HT-29 (cell line): ENCODE measurements at places on chromosomes 2 and 18.

DNA sequence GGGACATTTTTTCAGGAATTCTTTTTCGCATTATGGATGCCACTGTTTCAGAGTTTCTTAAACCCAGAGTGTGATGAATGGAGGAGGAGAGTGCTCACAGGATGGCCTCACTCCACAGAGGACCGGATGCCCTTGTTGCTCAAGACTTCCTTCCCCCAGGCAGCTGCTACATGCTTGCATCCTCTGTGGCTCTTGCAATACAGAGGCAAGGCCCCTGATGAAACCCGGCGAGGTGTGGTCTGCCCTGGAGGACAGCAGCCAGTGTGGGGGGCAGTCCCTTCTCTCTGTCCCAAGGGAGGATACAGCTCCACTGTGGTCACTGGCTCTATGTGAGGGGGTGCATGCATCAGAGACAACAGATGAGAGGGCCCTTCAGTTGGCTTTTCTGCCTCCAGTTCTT lies 109.6 kb downstream of the SH3RF3 start:
- DNase-seq, result no peak

DNA sequence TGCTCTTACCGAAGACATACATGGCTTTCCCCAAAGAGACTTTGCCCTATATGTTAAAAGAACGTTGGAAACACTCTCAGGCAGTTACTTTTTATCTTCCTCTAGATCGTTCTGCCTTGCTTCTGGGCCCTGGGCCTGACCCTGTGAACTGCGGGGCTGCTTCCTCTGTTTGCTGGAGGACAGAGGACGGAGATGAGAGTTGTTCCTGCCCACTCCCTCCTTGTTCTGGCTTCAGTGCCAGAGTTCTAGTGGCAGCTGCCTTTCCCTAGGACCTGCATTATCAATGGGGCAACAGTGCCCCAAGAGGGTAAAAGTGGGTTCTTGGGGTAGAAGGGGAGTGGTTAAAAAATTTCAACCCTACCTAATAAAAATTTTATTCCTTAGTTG lies 6.5 kb upstream of the FN1 start:
- no peak for DNase-seq

- DNase-seq, result no peak
Measured at GRCh38 chr2:105689484-105689883, 55.2 kb upstream of the NCK2 start.

- DNase-seq, result peak; percentile 3
Measured at GRCh38 chr18:8536231-8536630, 73.0 kb upstream of the RAB12 start.

DNA sequence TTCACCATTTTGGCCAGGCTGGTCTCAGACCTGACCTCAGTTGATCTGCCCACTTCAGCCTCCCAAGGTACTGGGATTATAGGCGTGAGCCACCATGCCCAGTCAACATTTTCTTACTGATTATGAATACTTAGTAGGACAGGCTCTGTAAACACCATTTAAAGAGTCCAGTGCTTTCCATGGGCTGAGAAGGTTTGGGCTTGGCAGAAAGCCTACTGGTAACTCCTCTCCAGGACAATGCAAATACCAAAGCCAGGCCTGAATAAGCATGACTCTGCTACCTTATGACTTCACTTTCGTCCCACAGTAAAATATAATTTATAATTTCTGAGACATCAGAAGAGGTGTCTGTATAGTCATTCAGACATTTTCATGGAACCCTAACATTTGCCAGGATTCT lies 60.2 kb upstream of the FAM117B start:
- no peak for DNase-seq

DNA sequence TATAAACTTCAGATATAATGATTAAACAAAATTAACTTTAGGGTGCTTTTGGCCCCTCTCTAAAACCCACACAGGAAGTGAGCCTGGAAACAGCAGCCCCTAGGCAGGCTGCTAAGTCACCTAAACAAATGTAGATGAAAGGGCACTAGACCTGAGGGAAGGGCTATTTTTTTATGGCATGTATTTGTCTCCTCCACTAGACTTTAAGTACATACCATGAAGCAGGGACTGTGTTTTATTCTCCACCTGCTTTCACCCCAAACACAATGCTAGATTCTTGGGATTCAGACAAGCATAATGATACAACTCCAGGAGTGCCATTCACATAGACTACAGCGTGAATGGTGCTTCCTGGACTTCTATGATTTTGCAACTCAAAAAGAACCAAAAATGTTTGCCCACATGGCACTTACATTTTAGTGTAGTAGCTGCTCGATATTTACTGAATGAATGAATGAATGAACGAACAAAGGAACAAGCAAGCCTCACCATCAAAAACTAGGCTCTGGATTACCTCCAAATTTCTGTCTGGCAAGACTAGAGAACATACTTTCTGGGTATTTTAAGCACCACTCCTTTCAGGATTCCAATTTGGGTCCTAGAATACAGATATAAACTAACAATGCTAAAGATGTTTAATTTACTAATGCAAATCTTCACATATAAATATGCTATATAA lies 10.1 kb downstream of the ATAD2B start:
- peak; percentile 4 for DNase-seq

DNA sequence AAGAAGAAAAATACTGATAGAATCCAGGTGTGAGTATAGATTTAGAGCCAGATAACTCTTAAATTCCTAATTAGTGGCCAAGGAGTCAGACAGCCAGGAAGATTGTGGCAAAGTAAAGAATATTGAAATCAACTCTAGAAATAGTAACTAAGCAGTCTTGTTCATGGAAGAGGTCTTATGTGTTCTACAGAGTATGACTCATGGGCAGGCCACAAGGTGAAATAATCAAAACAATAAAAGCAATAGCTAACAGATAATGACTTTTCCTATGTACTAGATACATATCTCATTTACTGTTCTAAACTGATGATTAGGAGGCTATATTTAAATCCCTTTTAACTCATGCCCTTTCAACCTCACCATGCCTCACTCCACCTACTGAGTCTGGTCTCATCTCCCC lies 227.4 kb upstream of the COL3A1 start:
- no peak for DNase-seq
